ENCODE measurements at places on chromosomes 6 and 20.

GRCh38 chr6:163564534-163564933, 150.0 kb downstream of the QKI start:
- no peak for DNase-seq

GRCh38 chr6:53038141-53038540, 27.1 kb upstream of the FBXO9 start:
- DNase-seq, result no peak

GRCh38 chr6:26521600-26522391, 16.4 kb upstream of the HMGN4 start:
- peak; percentile 77 for DNase-seq

- DNase-seq, result no peak
Observed at GRCh38 chr20:5608442-5609161, 141.6 kb upstream of the SHLD1 start.

- no peak for DNase-seq
Observed at GRCh38 chr20:6744180-6744579, 23.3 kb upstream of the BMP2 start.

DNA sequence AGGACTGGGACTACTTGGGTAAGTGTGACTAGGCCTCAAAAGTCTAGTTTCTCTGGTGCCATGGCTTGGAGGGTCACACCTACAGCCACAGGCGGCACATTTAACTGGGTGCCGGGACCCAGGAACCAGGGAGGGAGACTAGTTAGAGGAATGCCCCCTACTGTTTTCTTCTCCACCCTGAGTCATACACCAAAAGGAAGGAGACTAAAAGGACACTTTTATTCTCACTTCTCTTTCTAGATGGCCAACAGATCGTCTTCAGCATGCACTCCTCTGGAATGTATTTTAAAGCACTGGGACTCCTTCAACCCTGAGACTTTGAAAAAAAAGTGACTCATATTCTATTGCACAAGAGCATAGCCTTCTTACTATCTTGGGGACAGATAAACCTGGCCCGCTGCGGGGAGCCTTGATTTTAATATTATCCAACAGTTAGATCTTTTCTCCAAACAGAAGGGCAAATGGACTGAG, 33.4 kb downstream of the PLN start:
- DNase-seq, result no peak

DNA sequence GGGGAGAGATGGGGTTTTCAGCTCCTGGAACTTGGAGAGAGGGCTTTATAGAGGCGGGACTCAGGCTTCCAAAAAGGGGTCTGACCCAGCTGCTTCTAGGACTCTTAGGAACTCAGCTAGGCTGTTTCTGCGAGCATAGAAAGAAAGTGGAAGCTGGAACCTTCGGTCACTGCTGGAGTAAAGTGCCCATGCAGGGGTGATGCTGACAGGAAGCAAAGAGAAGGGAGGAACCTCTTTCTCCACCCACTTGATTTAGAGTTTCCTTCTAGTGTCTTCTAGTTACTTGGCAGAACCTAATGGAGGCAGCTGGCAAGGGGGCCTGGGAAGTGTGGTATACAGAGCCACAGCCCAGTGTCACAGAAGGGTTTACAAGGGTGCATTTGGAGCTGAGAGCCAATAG, 283.6 kb downstream of the QKI start:
- no peak for DNase-seq

All from iPS-NIHi11 (cell line).